DMS 273 treated with DMSO at 0.1 percent for 48 hours (cell line): ENCODE measurements at places on chromosomes 4 and X.
A peak's percentile ranks its signal among the peaks of the same experiment; 100 is the strongest.

DNA sequence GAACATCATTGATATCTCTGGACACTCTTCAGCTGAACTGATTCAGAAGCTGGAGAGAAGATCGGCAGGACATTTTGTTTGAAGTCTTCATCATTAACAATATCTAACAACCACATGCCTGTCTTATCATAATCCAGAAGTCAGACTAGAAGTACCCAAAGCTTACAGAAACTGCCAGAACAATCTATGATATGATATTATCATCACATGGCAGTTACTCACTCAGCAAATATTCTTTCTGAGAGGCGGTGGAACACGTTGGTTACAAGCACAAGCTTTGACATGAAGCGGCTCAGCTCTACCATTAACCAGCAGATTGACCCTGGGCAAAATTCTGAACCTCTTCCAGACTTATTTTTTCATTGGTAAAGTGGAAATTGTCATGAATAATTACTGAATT lies 69.4 kb upstream of the KIT start:
- DNase-seq = no peak

DNA sequence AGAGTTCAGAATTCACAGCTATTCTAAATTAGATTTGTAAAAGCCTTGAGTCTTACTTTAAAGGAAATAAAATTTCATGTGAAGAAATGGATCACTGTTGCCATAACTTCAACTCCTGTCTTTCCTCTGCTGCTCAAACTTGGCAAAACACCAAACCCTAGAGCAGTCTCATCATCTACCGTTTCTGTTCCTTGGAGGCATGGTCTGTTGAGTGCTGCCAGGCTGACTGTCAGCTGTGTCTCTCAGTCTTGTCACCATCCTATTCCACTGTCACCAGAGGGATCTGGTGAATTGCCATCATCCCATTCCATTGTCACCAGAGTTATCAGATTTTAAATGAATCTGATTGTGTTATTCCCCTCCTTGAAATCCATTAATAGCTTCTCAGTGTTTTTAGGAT lies 55.6 kb downstream of the STIM2 start:
- DNase-seq = no peak

- DNase-seq = no peak
Observed at GRCh38 chr4:185016946-185017758, 1.1 kb upstream of the HELT start.

GRCh38 chr4:17966312-17966711 lies 55.2 kb downstream of the LCORL start:
- DNase-seq = no peak

GRCh38 chr4:6929339-6929811 lies 19.7 kb downstream of the TBC1D14 start:
- no peak for DNase-seq

DNA sequence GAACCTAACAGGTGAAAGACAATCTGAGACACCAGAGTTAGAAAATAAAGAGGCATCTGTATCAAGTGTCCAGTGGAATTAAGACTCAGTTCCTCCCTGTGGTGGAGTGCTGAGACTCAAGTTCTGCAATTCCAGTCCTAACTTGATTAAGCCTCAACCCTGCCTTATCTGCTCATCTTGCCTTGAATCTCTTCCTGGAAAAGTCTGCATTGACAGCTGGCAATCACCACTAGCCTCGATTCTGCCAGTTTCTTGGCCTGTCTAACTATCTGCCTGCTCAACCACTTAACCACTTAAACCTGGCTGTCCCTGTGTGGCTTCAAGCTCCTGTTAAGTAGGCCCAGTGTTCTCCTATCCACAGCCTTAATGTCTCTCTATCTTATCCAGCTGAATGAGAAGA lies 22.4 kb upstream of the NEIL3 start:
- no peak for DNase-seq

DNA sequence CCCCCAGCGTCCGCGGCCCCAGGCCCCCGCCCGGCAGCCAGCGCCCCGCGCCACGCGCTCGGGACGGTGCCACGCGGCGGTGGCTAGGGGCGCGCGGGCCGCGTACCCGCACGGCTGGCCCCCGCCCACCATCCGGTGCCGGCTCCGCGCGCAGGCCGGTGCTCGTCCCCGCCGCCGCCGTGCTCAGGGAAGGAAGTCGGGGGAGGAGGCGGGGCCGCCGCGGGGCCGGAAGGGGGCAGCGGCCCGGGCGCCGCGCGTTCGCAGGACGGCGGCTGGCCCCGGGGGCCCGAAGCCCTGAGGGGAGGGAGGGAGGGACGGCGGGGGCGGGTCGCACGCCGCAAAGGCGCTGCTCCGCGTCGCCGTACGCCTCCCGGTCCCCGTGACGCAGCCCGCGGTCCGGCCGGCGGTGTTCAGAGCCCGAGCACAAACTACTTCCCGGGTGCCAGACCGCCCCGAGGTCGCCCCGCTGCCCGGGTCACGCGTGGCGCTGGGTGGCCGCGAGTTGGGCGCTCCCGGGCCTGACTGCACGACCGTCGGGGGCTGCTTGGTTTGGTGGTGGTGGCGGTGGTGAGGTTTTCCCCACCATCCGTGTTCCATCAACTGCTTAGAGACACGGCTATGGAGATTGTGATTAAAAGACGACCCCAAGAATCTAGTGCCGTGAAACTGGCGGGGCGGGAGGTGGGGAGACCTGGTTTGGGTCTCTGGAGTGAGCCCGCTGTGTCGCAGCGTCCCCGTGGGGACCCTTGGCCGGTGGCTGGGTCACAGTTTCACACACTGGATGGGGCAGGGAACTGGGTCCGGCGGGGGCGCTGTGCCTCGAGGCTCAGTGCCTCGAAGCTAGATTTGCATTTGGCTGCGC lies at the start of gene DCTD:
TSS of gene DCTD (minus strand) at position 205 of the 862 bp plus-strand sequence. CDS start 1,818 bp downstream, outside the sequence.
- no peak for DNase-seq

DNA sequence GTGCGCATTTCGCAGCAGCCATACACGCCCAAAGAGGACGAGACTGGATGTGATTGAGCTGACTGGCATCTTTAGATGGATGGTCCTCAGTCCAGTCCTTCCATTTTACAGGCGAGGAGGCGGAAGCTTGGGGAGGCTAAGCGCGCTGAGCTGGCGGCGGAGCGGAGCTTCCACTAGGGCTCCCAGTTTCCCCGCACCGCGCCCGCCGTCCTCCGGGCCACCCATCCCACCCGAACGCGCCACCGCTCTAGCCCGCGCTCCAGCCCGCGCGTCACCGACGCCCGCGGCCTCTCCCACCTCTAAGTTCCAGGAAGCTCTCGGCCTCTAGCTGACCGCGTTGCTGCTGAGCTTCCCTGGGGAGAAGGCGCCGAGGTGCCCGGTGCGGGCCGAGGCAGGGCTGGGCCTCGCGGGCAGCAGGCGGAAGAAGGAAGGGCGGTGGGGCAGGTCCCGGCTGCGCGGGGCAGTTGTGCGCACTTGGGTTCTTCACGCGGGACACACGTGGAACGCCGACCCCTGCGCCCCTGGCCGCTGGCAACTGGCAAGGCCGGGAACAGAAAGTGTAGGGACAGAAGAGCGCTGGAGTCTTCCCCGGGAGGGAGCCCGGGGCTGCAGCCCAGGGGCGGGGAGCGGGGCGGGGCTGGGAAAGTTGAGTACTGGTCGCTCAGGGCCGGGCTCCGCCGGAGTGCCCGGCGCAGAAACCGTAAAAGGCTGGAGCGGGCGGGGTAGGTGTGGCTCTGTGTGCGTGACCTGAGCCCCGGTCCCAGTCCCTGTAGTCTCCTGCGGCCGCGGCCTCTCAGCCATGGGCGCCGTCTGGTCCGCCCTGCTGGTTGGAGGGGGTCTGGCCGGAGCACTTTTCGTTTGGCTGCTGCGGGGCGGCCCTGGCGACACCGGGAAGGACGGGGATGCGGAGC lies at the start of gene STBD1:
TSS of gene STBD1 (plus strand) at position 763 of the 911 bp plus-strand sequence. CDS start at position 800, 37 bp downstream.
- DNase-seq = peak; percentile 19
